ENCODE measurements at places on chromosomes 4 and X.

DNA sequence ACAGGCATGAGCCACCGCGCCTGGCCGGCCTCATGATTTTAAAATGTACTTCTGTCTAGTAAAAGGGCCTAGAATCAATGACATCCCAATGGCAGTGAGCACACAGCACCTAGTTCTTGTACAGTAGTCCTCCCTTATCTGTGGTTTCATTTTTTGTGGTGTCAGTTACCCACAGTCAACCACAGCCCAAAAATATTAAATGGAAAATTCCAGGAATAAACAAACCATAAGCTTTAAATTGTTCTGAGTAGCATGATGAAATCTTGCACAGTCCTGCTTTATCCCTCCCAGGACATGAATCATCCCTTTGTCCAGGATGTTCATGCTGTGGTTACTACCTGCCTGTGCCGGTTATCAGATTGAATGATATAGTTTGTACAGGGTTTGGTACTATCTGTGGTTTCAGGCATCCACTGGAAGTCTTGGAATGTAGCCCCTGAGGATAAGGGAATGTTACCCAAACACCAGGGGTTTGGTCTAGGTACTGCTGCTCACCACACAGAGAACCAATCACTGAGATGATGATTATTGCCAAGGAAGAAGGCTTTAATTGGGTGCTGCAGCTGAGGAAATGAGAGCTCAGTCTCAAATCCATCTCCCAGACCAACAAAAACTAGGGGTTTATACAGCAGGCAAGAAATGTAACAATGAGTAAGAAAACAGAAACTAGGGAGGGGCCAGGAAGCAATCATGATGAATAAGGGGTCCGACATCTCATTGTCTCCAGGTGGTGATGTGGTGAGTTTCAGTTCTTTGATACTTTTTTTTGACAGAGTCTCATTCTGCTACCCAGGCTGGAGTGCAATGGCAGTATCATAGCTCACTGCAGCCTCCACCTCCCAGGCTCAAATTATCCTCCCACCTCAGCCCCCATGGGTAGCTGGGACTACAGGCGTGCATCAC, 16.2 kb upstream of the FHL1 start:
- DNase-seq = no peak

GRCh38 chrX:46754036-46754435, 4.9 kb downstream of the SLC9A7 start:
- no peak for DNase-seq

DNA sequence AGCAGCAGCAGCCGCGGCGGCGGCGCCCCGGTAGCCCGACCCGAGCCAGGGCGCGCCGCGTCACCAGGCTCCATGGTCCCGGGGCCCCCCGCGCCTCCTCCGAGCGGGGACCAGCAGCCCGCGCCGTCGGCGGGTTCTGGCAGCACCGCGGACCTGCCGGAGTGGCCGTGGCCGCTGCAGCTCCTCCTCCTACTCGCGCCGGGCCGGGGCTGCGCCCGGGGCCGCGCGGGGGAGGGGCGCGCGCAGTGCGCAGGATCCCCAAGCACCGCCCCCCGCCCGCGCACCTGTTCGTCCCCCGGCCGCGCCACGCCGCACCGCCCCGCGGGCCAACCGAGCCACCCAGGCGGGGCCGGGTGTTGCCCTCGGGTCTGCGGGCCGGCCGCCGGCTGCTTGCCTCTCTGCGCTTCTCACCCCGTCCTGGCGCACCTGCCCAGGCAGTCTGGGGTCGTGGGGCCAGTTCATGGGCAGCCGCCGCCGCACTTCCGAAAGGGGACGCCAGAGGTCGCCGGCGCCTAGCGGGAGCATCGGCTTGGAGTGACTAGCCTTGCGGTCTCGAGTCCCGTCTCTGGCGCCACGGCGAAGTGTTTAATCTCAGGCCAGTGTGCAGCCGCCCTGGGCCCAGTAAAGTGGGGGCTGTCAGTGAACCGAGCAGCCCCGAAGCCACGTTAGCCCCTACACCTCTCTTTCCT, at the start of gene SLC9A7:
Gene SLC9A7 (minus strand): TSS at position 163 of the 689 bp plus-strand sequence. CDS start 89 bp downstream, at position 74.
- DNase-seq = peak; percentile 50

DNA sequence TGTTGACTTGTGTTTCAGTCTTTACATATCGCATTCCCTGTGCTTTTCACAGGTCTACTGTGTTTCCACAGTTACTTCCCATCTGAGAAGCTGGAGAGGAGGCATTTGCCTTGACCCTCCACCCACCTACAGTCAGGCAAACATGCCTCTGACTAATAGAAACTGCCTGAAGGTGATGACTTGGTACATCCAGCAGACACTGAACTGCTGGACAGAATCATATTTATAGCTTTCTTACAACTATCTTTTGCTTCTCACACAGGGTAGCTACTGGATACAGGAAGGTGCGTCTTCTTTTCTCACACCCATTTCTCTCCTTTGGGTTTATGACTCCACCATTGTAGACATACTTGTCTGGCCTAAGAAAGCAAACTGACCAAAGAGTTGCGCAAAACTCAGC, 58.0 kb downstream of the VGLL1 start:
- no peak for DNase-seq

DNA sequence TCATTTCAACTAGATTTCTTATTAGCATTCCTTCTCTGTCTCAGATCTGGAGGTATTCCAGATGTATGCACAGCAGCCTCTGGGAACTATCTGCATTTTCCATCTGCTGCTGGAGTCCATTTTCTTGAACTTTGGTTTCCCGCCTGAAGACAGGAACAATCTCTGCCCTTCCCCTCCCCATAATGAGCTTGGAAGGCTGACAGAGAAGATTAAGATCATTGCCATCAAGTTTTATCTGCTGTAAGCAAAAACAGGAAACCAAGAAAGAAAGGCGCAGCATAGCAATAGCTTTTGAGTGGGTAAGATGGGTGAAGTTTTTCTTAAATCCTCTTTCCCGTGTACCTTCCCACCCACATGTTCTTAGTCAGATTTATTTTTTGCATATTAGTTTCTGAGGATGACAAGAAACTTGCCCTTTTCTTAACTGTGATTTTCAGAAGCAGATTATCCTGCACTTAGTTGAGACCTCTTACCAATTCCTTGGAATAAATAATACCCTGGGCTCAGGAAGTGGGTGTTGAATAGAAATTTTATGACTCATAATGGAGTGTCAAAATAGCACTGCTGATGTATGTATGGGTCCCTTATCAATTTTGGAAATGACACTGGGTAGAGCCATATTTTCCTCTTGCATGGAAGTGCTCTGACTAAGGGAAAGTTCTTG, 78.3 kb downstream of the CT47B1 start:
- DNase-seq = no peak

GRCh38 chrX:39874202-39874816, 223.4 kb downstream of the BCOR start:
- DNase-seq = no peak

DNA sequence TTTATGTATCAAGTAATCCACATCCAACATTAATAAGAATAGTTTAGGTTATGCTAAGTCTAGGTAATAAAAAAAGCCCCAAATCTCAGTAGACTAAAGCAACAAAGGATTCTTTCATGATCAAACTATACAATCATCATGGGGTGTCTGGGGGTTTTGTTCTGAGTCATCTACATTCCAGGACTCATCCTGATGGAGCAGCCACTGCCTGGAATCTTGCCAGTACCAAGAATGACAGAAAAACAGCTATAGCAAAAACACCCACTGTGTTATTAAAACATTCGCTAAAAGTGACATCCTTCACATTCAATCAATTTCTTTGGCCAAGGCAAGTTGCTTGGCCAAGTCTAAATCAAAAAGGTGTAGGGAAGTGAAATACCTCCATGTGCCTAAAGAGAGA, 3.9 kb upstream of the ARHGEF38 start:
- DNase-seq = no peak

DNA sequence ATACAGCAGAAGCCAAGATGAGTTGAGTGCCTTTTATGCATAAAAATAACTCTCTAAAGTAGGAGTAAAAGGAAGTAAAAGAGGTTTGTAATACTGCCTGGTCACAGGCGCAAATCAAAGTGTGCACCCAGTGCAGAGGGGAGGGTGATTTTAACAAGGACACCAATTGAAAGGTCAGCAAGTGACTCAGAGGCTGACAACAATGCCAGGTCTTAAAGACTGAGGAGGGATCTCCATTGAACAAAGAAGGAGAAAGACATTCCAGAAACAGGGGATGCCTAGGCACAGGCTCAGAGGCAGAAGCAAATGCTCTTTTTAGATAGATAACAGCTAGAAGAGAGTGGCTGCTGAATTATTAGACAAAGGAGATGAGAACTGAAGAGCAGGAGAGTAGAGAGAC, 297.4 kb upstream of the VCX start:
- no peak for DNase-seq

- DNase-seq = no peak
These were observed 115.2 kb downstream of the MBNL3 start for GRCh38 chrX:132373610-132374009.

DNA sequence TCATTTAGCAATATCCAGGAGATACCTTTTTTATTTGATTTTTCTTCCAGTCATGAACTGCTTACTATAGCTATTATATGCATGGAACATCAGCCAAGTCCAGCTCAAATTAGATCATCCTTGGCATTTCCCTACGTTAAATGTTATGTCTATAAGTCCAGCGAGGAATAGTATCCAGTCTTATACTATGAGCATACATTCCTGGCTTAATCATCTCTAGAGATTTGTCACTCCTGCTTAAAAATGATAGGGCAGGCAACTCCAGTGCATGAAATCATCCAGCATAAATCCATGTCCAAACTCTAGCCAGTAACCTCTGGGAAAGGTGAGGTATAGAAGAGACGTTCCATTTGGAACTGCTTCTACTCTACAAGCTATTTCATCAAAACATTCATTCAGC, 126.7 kb upstream of the VCX2 start:
- DNase-seq = no peak

- DNase-seq = no peak
These were observed 51.3 kb downstream of the ATP11C start for GRCh38 chrX:139881572-139881971.

DNA sequence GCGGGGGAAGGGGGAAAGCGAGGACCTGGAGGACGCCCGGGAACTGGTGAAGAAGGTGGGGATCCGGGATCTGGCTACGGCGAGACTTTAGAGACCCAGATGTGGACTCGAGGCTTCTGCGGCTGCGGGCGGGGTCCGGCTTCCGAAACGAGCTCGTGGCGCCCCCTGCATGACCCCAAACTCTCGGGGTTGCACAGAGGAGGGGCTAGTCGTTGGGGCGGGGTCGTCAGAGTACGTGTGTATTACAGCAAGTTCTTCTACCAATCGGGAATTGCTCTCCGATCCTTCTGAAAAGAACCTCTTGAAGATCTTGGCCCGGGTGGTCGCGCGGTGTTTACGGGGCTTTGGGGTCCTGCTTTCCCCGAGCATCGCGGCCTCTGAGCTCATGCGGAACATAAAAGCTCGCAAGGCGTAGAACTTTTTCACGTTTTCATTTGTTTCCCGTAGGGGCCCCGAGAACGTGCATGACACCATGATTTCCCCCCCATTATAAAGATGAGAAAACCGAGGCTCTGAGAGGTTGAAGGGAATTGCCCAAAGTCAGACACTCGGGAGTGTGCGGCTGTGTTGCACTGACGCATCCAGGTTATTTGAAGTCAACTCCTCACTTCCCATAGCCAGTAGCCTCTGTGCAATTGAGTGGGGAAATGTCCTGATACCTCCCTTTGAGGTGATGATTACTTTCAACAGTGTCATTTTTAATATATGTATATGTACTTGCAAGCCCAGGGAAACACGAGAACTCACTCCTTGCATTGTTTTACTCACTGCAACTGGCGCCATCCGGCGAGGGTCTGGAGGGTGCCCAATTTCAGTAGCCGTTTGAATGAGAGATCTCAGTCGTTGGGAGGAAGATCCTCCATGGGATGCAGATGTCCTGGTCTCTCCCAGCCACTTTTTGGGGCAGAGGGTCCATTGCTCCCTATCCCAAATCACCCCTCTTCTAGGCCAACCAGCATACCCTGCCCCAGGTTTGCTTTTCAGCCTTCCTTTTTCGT, at the start of gene BEND4:
Gene BEND4 (minus strand): TSS at position 149 of the 998 bp plus-strand sequence. CDS start 512 bp downstream, outside the sequence.
- no peak for DNase-seq

GRCh38 chr4:168306476-168306875, 12.1 kb downstream of the DDX60 start:
- DNase-seq = no peak

GRCh38 chrX:72255445-72255844, 16.6 kb upstream of the ERCC6L start:
- no peak for DNase-seq

- no peak for DNase-seq
These were observed 17.2 kb upstream of the MND1 start for GRCh38 chr4:153327247-153327646.

DNA sequence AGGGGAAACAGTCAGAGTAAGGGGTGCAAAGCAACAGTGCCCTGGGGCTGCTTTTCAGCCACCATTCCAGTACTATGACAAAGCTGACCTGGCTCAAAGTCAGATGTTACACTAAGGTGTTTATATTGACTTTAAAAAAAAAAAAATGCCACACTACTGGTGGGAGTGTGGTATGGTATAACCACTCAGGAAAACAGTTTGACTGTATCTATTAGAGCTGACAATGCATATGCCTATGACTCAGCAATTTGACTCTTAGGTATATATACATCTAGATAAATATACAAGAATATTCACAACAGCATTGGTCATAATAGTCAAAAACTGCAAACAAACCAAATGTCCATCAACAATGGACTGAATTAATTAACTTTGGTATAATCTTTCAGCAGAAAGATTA, 15.0 kb downstream of the ASB9 start:
- DNase-seq = no peak

- no peak for DNase-seq
These were observed 879 bp downstream of the SH2D1A start for GRCh38 chrX:124347242-124347641.

GRCh38 chrX:136203438-136203837, 47.8 kb downstream of the MAP7D3 start:
- no peak for DNase-seq

DNA sequence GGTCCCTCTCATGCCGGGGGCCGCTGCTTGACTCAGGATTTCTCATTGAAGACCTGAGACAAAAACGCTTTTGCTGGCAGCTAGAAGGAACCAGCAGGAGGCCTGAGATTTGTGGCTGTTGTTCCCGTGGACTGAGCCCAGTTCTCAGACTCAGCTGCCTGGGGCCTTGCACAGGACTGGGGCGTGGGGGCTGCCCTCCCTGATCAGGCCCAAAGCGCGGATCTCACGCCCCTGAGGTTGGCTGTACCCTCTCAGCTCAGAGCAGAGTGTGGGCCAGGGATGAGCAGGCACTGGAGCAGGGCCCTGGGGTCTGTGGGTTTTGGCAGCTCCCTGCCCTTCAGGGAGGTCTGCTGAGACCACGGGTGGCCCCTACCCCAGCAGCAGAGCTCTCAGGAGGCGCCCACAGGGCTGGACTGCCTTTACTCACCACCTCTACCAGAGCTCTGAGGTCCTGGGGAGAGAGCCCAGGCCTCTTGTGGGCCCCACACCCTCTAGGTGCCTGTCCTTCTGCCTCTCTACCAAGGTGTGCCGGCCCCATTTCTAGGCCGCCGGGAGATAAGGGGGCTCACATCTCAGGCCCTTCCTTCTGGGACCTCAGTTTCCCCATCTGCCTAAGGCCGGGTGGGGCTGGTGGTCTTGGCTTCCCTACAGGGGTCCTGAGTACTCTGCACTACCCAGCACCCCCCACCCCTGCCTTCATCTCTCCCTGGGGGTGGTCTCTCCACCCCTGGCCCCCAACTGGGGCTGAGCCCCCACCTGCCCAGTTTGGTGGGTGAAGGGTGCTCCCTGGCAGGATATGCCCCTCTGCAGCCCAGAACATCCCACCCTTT, 5.6 kb downstream of the MSANTD1 start:
- no peak for DNase-seq
